ENCODE measurements at places on chromosomes 7 and 10. TPM values are rescaled to one million over a fixed set of nuclear protein-coding genes. Genes with fewer than 3 reads are reported as not detected.

The SLC16A9 gene
- not detected for total RNA-seq

- no peak for DNase-seq
Observed at GRCh38 chr10:42932116-42932515, 144.8 kb upstream of the RET start.

The PLAC9 gene
- total RNA-seq: 1.2 TPM

The OPTN gene
- 78.7 TPM for total RNA-seq

DNA sequence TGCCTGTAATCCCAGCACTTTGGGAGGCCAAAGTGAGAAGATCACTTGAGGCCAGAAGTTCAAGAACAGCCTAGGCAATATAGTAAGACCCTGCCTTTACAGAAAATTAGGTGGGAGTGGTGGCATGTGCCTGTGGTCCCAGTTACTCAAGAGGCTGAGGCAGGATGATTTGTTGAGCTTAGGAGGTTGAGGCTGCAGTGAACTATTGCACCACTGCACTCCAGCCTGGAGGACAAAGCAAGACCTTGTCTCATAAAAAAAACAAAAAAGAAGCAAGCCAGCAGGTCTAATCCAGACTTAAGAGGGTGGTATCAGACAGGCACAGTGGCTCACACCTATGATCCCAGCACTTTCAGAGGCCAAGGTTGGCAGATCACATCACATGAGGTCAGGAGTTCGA lies 24.5 kb upstream of the KCTD7 start:
- DNase-seq: no peak
